Hepatocyte (in vitro differentiated cells): ENCODE measurements at places on chromosomes 2 and 18. TPM values are rescaled to one million over a fixed set of nuclear protein-coding genes. Genes with fewer than 3 reads are reported as not detected.

GRCh38 chr2:68223419-68223818 is 28.9 kb downstream of the PPP3R1 start:
- no peak for DNase-seq
- no peak overlapping the region for H3K27ac ChIP-seq
- no peaks in the 10 kb centered on the region for H3K36me3 ChIP-seq
- H3K4me3 ChIP-seq: no peak overlapping the region
- H3K27me3 ChIP-seq: no peaks in the 10 kb centered on the region

GRCh38 chr2:174059178-174059883 is 94.2 kb upstream of the SP3 start:
- no peak for DNase-seq
- no peaks in the 10 kb centered on the region for H3K36me3 ChIP-seq
- peak overlapping the region; percentile 26 for H3K27ac ChIP-seq
- peaks cover 15% of the 10 kb centered on the region for H3K4me1 ChIP-seq
- H3K4me3 ChIP-seq: no peak overlapping the region

The TSPYL6 gene
- polyA plus RNA-seq: not detected in 2 replicates

The HS1BP3 gene
- 26.3 and 29.6 TPM in 2 replicates for polyA plus RNA-seq
